Non-pigmented ciliary epithelial cell (primary cell): ENCODE measurements at places on chromosomes 3 and 15.

GRCh38 chr3:143041903-143042302 is 40.5 kb downstream of the U2SURP start:
- no peak for DNase-seq

DNA sequence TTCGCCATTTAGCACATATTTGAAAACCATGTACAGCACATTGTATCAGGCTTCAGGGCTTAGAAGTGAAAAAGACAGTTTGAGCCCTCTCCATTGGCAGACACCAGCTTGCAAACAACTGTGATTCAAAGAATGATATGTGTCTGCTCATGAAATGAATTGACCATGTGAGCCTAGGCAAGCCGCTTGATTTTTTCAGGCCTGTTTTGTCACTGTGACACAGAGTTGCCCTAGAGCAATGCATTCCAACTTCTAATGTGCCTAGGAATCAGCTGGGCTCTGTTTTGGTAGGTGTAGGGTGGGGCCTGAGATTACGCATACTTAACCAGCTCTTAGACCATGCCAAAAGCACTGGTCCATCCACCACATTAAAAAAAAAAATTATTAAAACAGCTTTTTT is 53.0 kb downstream of the ATP2C1 start:
- no peak for DNase-seq

DNA sequence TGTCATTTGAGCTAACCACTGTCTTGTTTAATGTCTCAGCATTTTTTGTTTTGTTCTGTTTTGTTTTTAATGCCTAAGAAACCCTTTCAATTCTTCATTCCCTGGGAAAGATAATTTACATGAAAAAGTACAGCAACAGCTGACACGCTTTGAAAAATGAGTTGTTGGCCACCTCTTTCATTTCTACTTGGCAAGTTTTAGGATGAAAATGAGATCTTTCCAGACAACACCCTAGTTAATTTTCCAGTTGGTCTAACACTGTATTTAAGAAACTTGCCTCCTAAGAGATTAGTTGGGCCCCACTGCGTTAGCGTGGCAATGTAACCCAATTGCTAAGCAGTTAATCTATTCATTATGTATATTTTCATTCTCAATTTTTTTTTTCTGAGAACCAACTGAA is 194.0 kb upstream of the LRRN1 start:
- no peak for DNase-seq

GRCh38 chr3:31129241-31129640 is 234.8 kb upstream of the GADL1 start:
- no peak for DNase-seq

DNA sequence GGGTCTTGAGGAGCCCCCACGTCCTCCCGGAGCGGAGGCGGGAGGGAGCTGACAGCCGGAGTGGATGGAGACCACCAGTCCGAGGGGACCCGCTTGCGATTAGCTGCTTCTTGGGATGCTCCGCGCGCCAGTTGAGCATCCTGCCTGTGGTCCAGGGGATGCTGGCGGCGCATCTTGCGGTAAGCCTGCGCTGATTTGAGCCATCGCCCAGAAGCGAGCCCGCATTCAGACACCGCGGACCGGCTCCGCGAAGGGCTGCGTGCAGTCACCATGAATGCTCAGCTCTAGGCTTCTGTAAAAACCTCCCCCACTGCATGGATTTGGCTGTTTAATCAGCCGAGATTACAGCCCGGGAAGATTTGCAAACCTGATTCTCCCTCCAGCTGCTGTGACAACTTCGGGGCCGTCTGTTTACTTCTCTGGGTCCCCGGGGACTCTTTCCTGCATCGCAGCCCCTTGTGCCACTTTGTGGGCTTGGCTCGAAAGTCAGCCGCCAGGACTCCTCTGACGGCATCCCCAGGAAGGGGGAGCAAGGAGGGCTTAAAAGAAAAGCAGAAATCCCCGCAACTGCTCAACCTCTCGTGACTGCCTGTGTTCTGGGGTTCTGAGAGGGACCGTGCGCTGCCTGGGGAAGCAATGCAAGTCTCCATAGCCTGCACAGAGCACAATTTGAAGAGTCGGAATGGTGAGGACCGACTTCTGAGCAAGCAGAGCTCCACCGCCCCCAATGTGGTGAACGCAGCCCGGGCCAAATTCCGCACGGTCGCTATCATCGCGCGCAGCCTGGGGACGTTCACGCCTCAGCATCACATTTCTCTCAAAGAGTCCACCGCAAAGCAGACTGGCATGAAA is 171.1 kb downstream of the KCNAB1 start:
- DNase-seq = no peak

DNA sequence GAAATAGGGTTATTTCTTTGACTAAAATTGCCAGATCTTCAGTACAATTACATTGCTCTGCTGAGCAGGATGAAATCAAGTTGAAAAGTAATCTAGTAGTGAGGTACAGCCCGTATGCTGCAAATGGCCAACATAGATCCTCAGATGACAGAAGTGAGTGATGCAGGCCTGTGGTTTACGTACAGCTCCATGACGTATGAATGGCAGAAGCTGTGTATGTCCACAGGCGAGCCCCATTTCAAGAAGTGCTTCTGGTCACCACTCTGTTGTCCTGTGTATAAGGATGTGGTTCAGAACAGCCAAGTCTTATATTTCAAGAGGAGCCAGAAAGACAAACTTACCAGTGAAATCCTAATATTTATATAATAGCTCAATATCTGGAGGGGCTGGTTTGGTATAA is 9.2 kb downstream of the CD86 start:
- no peak for DNase-seq

GRCh38 chr15:68699124-68699880 is 120.5 kb downstream of the CORO2B start:
- DNase-seq = no peak
